Stimulated activated CD8-positive, alpha-beta memory T cell treated with anti-CD3 and anti-CD28 coated beads, Interleukin-7, amount 100 ng/mL, for 1 hour (primary cell): ENCODE measurements at places on chromosomes 7 and 10.

GRCh38 chr7:41731493-41732435, 28.9 kb upstream of the INHBA start:
- DNase-seq: no peak

DNA sequence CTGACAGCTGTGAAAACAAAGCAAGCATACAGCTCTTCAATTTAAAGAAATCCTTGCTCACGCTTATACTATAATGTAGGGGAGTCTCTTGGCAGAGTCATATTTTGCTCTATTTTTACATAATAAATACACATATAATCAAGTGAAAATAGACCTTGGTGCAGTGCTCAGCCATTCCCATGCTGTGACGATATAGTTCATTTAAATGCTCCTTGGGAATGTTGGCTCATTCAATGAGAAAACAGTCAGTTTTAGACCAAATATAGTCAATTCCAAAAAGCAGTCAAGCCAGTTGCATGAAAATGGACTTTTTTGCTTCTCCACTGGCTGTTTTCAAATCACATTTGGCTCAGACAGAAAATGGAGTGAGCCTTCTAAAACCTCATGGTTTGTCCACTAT, 587.4 kb downstream of the SUGCT start:
- DNase-seq: no peak

DNA sequence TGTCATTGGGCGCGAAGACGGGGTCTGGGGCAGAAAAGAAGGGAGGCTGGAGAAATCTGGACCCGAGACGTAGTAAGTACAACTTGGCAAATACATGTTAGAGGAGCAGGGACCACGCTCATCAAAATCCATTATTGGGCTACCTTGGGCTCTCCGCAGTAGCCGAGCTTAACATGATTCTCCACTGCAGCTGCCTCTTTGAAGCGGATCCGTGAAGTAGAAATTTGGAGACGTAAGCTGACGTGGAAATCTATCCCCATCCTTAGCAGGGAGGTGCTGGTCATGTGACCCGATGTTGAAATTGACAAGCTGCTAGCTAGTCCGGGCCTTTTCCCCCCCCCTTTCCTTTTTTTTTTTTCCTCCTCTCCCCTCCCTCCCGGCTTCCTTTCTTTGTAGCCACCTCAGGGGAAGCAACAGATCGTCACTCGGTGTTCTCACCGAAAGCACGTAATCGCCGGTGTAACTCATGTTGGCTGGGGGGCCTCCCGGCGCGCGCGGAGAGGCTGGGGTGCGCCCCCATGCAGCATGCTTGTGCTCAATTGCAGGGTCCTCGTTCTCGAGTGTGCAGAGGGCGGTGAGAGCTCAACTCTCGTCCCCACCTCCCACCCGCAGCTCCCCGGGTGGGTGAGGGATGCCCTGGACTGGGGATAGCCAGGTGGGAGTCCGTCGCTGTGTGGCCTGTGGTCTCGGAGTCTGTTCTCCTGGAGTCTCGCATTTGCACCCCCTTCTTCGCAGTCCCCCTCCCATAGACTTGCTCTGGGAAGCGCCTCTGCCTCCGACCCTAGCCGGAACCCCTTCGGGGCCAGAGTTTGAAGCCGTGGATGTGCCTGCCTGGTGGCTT, at the start of gene HOXA11:
Gene HOXA11 (minus strand): TSS at position 220 of the 841 bp plus-strand sequence. CDS start 88 bp downstream, at position 132.
- no peak for DNase-seq

- DNase-seq: no peak
Observed at GRCh38 chr10:117727421-117727820, 184.9 kb downstream of the EMX2 start.
